ENCODE measurements at places on chromosomes 7 and 10. TPM values are rescaled to one million over a fixed set of nuclear protein-coding genes. Genes with fewer than 3 reads are reported as not detected.

The LRRC18 gene
- polyA plus RNA-seq: not detected

The ABCB4 gene
- polyA plus RNA-seq: 0.18 TPM

The ZNF467 gene
- 4.1 TPM for polyA plus RNA-seq

The PLEKHS1 gene
- polyA plus RNA-seq: not detected

The ARHGEF5 gene
- 0.07 TPM for polyA plus RNA-seq

The VWDE gene
- polyA plus RNA-seq: 0.03 TPM

The KCP gene
- polyA plus RNA-seq: not detected

The RBM28 gene
- polyA plus RNA-seq: 33.0 TPM

The TSPAN15 gene
- polyA plus RNA-seq: 8.5 TPM
